Large intestine (tissue), 12 donors: ENCODE measurements at places on chromosomes 16 and 17. TPM values are rescaled to one million over a fixed set of nuclear protein-coding genes. Genes with fewer than 3 reads are reported as not detected.

DNA sequence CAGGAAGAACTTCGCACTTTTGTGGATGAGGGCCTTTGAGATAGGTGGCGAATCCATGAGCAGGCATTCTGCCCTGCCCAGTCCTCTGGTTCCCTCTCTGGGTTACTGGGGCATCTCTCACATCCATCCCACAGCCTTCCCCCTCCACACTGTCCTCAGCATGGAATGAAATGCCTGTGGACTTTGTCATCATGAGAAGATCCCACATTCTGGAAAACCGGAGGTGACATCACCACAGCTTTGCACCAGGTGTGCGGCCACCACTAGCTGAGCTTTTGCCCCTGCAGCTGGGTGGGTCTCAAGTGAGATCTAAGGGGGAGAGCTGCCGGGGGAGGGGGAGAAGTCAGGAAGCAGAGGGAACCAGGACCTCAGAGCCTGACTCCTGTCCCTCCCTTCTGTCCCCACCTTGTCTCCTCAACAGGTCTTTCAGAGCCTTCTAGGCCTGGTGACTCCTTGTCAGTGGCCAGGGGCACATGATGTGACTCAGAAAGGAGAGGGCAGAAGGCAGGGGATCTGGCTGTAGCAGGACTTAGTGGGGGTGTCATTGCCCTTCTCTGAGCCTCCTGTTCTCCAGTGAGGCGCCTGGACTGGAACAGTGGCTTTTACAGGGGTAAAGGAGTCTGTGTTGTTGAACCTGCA is 40.0 kb upstream of the DLX4 start:
- H3K27me3 ChIP-seq, result peaks cover 3% of the 10 kb centered on the region
- H3K4me1 ChIP-seq, result peaks cover 27% of the 10 kb centered on the region
- no peak overlapping the region for H3K27ac ChIP-seq
- no peak overlapping the region for H3K4me3 ChIP-seq
- no peaks in the 10 kb centered on the region for H3K36me3 ChIP-seq
- peak; percentile 71 for DNase-seq

Gene ACSM2A
- 0.30 TPM for polyA plus RNA-seq

Gene CA7
- 12.1 TPM for polyA plus RNA-seq

GRCh38 chr16:54891346-54891745 is 39.3 kb upstream of the IRX5 start:
- H3K36me3 ChIP-seq, result no peaks in the 10 kb centered on the region
- no peak overlapping the region for H3K4me3 ChIP-seq

GRCh38 chr17:1956134-1956533 is 69.0 kb downstream of the RTN4RL1 start:
- no peak overlapping the region for H3K4me3 ChIP-seq
- peak; percentile 41 for DNase-seq
- no peaks in the 10 kb centered on the region for H3K36me3 ChIP-seq
- H3K4me1 ChIP-seq, result no peaks in the 10 kb centered on the region
- peaks cover 5% of the 10 kb centered on the region for H3K27me3 ChIP-seq

GRCh38 chr17:70123193-70123592 is 46.1 kb upstream of the KCNJ2 start:
- no peaks in the 10 kb centered on the region for H3K4me1 ChIP-seq
- no peak overlapping the region for H3K27ac ChIP-seq
- no peaks in the 10 kb centered on the region for H3K27me3 ChIP-seq
- DNase-seq, result no peak

GRCh38 chr16:54484700-54485099 is 198.1 kb upstream of the IRX3 start:
- H3K27ac ChIP-seq, result no peak overlapping the region
- no peaks in the 10 kb centered on the region for H3K4me1 ChIP-seq
- no peaks in the 10 kb centered on the region for H3K27me3 ChIP-seq
- no peaks in the 10 kb centered on the region for H3K36me3 ChIP-seq
- H3K4me3 ChIP-seq, result no peak overlapping the region

DNA sequence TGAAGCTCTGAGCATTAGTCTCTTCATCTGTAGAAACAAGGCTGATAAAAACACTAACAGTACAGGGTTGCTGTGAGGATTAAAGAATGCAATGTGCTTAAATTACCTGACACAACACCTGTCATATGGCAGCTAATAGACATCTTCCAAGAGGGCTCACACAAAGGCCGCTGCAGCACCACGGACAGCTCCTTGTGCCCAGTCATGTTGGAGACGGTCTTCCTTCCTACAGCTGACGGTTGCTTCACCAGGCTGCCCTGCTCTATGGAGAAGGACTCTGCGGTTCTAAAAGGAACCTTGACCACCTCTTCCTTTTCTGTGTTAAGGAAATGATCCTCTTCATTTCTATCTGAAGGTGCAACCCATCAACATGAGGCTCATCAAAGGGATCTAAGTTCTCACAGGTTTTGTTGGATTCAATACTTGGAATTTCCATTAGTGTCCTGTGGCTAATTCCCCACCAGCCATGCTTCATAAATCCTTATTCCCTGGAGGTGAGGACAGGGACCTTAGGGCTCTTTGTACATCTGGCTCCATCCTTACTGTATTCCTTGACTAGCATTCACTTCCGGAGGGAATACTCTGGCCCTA is 138.9 kb upstream of the CES5A start:
- no peaks in the 10 kb centered on the region for H3K4me1 ChIP-seq
- no peaks in the 10 kb centered on the region for H3K27me3 ChIP-seq
- H3K4me3 ChIP-seq, result no peak overlapping the region

GRCh38 chr17:13030056-13030455 is 12.2 kb upstream of the ELAC2 start:
- no peaks in the 10 kb centered on the region for H3K27me3 ChIP-seq
- no peak overlapping the region for H3K27ac ChIP-seq
- no peak overlapping the region for H3K4me3 ChIP-seq
- no peaks in the 10 kb centered on the region for H3K36me3 ChIP-seq

Gene VPS9D1
- polyA plus RNA-seq, result 13.4 TPM

Gene PTGES3L
- 3.4 TPM for polyA plus RNA-seq

Gene CASKIN1
- 0.96 TPM for polyA plus RNA-seq

DNA sequence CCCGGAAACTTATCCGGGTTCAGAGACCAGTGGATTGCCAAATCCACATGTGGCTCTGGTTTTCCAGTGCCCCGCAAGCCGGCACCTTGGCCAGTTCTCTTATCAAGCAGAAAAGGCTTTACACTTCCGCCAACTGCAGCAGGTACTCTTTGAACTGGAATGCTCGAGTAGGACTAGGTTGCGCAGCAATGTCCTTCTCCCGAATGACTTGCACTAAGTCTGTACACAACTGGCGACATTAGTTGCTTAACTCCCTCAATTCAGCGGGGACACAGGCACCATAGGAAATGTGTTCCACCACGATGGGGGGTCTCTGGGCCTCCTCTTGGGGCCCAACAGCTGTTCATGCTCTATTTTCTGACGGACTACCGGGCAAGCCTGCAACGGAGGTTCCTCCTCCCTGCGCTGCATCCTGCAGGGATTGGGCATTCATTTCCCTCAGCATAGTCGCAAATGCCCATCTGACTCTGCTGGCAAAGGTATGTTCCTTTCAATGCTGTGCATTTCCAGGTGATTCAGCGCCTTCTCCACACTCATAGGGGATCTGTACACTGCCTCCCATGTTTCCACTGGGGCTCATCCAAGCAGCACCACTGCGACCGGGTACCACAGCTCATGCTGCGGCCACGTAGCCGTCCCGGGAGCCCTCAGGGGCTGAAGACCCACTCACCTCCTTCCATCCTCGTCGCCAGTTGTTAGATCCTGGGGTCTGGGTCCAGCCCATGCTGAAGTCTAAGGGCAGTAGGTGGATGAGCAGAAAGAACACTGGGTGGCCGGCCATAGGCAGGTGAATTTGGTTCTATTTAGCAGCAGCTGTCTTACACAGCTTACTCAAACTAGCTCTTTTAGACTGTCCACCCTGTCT is 34.2 kb upstream of the APPBP2 start:
- H3K4me1 ChIP-seq, result no peaks in the 10 kb centered on the region
- H3K27me3 ChIP-seq, result no peaks in the 10 kb centered on the region
- H3K27ac ChIP-seq, result no peak overlapping the region

Gene RNF43
- 29.9 TPM for polyA plus RNA-seq

Gene BFAR
- 59.4 TPM for polyA plus RNA-seq

DNA sequence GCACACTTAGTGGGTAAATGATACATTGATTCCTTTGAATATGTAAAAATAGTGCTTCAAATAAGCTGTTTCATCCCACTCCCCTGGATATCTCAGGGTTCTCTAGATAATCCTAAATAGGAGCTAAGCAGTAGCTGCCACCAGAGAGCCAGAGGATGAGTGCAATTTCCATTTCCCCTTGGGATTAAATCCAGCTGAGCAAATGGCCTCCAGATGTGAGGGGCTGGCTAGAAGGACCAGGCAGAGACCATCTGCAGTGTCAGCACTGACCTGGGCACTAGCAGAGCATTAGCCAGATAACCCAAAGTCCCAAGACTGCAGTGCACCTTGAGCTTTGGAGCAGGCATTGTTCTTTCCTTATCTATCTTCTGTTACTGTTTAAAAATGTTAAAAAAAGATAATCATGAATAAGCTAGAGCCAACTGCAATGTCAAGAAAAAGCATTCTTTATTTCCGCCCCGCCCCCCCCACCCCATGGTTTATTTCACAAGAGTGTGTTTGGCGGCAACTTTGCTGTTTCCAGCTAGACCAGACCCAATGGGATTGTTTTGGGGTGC is 19.5 kb downstream of the GPR179 start:
- DNase-seq, result peak; percentile 70
- peaks cover 22% of the 10 kb centered on the region for H3K36me3 ChIP-seq
- no peaks in the 10 kb centered on the region for H3K27me3 ChIP-seq

Gene ZNF624
- polyA plus RNA-seq, result 5.3 TPM

DNA sequence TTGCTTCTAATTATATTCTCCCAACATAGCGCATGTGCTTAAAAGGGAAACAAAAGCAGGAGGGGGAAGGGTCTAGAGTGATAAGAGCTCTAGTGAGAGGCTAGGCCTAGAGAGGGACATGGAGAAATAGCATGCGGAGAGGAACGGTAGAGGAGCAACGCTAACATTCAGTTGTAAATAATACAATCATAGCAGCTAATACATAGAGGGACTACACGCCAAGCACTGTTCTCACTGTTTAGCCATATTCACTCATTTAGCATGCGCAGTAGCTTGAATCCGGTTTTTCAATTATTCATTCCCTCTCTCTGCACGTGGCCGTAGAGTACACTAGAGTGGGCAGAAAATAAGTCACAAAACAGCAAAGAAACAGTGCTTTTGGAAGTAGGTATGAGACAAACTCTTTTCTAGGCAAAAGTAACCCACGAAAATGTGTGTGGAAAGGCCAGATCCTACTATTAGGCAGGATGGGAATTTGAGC is 1.7 kb upstream of the ALOX12 start:
- H3K4me3 ChIP-seq, result no peak overlapping the region
- peaks cover 17% of the 10 kb centered on the region for H3K36me3 ChIP-seq
- peaks cover 26% of the 10 kb centered on the region for H3K27me3 ChIP-seq
- no peak overlapping the region for H3K27ac ChIP-seq

Gene LITAF
- 43.0 TPM for polyA plus RNA-seq

GRCh38 chr17:67629971-67630320 is 87.8 kb upstream of the NOL11 start:
- no peaks in the 10 kb centered on the region for H3K4me1 ChIP-seq
- H3K4me3 ChIP-seq, result no peak overlapping the region
- no peak for DNase-seq

GRCh38 chr17:67030641-67031040 is 13.7 kb upstream of the CACNG1 start:
- no peak overlapping the region for H3K27ac ChIP-seq
- no peaks in the 10 kb centered on the region for H3K4me1 ChIP-seq
- no peaks in the 10 kb centered on the region for H3K36me3 ChIP-seq
- DNase-seq, result no peak
- no peak overlapping the region for H3K4me3 ChIP-seq

Gene DLX3
- 0.66 TPM for polyA plus RNA-seq

GRCh38 chr16:60225541-60225940 is 1491.4 kb upstream of the GOT2 start:
- H3K36me3 ChIP-seq, result no peaks in the 10 kb centered on the region
- H3K27ac ChIP-seq, result no peak overlapping the region
- no peak overlapping the region for H3K4me3 ChIP-seq

- H3K27me3 ChIP-seq, result no peaks in the 10 kb centered on the region
- H3K4me1 ChIP-seq, result no peaks in the 10 kb centered on the region
- H3K36me3 ChIP-seq, result no peaks in the 10 kb centered on the region
- no peak overlapping the region for H3K4me3 ChIP-seq
- no peak overlapping the region for H3K27ac ChIP-seq
These were observed 133.3 kb downstream of the CA10 start for GRCh38 chr17:52025236-52025635.

GRCh38 chr16:26765087-26765486 is 301.6 kb upstream of the C16orf82 start:
- no peak for DNase-seq
- no peaks in the 10 kb centered on the region for H3K36me3 ChIP-seq
- no peaks in the 10 kb centered on the region for H3K4me1 ChIP-seq

- H3K27ac ChIP-seq, result no peak overlapping the region
- no peaks in the 10 kb centered on the region for H3K27me3 ChIP-seq
- H3K36me3 ChIP-seq, result no peaks in the 10 kb centered on the region
- H3K4me3 ChIP-seq, result no peak overlapping the region
These were observed 572.7 kb upstream of the CDH5 start for GRCh38 chr16:65793781-65794180.

DNA sequence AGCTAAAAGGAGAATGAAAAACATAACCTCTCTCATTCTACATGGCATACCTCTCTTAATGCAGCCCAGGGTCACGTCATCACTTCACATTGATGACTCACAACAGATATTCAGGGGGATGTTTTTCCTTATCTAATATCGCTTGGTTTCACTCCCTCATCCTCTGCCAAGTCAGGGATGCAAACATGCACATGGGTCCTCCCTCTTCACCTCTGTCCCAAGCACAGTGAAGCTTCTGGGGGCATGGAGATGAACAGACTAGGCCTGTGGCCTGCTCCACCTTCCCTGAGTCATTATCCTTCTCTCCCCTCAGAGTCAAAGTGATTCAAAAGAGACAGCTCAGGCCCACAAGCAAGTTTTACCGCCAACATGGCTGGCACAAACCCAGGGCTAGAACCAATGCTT is 2.3 kb upstream of the MT2A start:
- peaks cover 8% of the 10 kb centered on the region for H3K27me3 ChIP-seq
- no peak for DNase-seq
- H3K27ac ChIP-seq, result peak overlapping the region; percentile 80

Gene SALL1
- 4.5 TPM for polyA plus RNA-seq

DNA sequence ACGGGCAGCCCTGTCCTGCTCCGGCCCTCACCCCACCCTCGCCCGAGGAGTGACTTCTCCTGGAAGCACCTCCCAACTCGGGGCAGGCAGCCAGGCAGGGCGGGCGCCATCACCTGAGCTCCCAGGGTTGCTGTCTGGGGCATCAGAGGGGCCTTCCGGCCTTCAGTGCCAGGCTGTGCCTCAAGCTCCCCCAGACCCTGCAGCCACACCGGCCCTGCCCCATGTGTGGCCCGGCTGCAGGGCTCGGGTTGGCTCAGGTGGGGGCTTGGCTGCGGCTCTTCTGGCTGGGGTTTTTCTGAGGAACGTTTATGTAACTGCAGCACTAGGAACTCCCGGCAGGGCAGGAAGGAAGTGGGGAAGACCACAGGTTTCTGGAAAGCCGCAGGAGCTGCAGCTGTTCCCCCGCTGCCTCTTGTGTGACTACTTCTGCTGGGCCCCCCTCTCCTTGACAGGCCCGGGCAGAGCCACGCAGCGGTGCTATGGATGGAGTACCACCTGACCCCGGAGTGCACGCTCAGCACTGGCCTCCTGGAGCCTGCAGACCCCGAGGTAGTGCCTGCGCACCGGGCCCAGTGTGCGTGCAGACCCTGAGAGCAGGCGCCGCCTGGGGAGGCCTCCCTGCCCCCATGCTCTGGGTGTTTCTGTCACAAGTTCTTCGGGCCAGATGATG is 45.6 kb downstream of the PRMT7 start:
- H3K27ac ChIP-seq, result no peak overlapping the region
- peaks cover 87% of the 10 kb centered on the region for H3K36me3 ChIP-seq
- no peak overlapping the region for H3K4me3 ChIP-seq
- peaks cover 13% of the 10 kb centered on the region for H3K4me1 ChIP-seq
